Naive thymus-derived CD4-positive, alpha-beta T cell (primary cell): ENCODE measurements at places on chromosomes 5 and 9.
A peak's percentile ranks its signal among the peaks of the same experiment; 100 is the strongest.

- DNase-seq, result peak; percentile 78
Observed at GRCh38 chr9:98074115-98074990, 17.8 kb downstream of the NANS start.

GRCh38 chr9:134606951-134607731 lies 34.5 kb upstream of the COL5A1 start:
- DNase-seq, result no peak

- no peak for DNase-seq
Observed at GRCh38 chr9:117116084-117116483, 298.8 kb downstream of the ASTN2 start.

- no peak for DNase-seq
Observed at GRCh38 chr5:139019211-139019610, 144.1 kb upstream of the LRRTM2 start.

GRCh38 chr5:175484829-175485228 lies 6.5 kb downstream of the SFXN1 start:
- DNase-seq, result no peak

- DNase-seq, result no peak
Observed at GRCh38 chr9:137387114-137387890, 35.7 kb downstream of the EXD3 start.
